ENCODE measurements at places on chromosomes 2 and 18. TPM values are rescaled to one million over a fixed set of nuclear protein-coding genes. Genes with fewer than 3 reads are reported as not detected.

RGPD4 gene
- polyA plus RNA-seq = 0.06 TPM

EIF2AK3 gene
- 32.8 TPM for polyA plus RNA-seq

ASNSD1 gene
- polyA plus RNA-seq = 72.0 TPM

MOGAT1 gene
- not detected for polyA plus RNA-seq

TTN gene
- 1.2 TPM for polyA plus RNA-seq

MYL12B gene
- 698 TPM for polyA plus RNA-seq

NOL4 gene
- 2.1 TPM for polyA plus RNA-seq

CFC1 gene
- polyA plus RNA-seq = 0.18 TPM

VIT gene
- 4.6 TPM for polyA plus RNA-seq

PLA2R1 gene
- polyA plus RNA-seq = 36.7 TPM

SLC4A5 gene
- polyA plus RNA-seq = 1.5 TPM

ANTXR1 gene
- polyA plus RNA-seq = 113 TPM

ALKAL2 gene
- 4.6 TPM for polyA plus RNA-seq

ABCG5 gene
- 0.70 TPM for polyA plus RNA-seq

EVX2 gene
- polyA plus RNA-seq = not detected

RRM2 gene
- 58.4 TPM for polyA plus RNA-seq

POTEI gene
- polyA plus RNA-seq = 0.10 TPM

KCNF1 gene
- polyA plus RNA-seq = 0.77 TPM

CD207 gene
- 0.14 TPM for polyA plus RNA-seq

FSHR gene
- polyA plus RNA-seq = not detected

UGT1A3 gene
- not detected for polyA plus RNA-seq

RGPD8 gene
- polyA plus RNA-seq = 4.5 TPM

CNTNAP5 gene
- 0.06 TPM for polyA plus RNA-seq

PDE11A gene
- 5.9 TPM for polyA plus RNA-seq

APCDD1 gene
- 105 TPM for polyA plus RNA-seq

SNORC gene
- polyA plus RNA-seq = 1.3 TPM

UGT1A4 gene
- polyA plus RNA-seq = not detected

RAB27B gene
- polyA plus RNA-seq = 5.2 TPM

UBE2F gene
- polyA plus RNA-seq = 50.6 TPM

TSPYL6 gene
- polyA plus RNA-seq = 0.29 TPM

UGT1A5 gene
- polyA plus RNA-seq = not detected

SERPINB7 gene
- polyA plus RNA-seq = 0.47 TPM

CAPN14 gene
- 0.07 TPM for polyA plus RNA-seq

DOK6 gene
- polyA plus RNA-seq = 15.6 TPM

TLX2 gene
- not detected for polyA plus RNA-seq

PCARE gene
- polyA plus RNA-seq = 0.16 TPM

ZBTB7C gene
- 17.7 TPM for polyA plus RNA-seq

ALPI gene
- 0.06 TPM for polyA plus RNA-seq

SCYGR4 gene
- not detected for polyA plus RNA-seq

CNGA3 gene
- not detected for polyA plus RNA-seq

TWIST2 gene
- 4.0 TPM for polyA plus RNA-seq

MARCO gene
- polyA plus RNA-seq = 6.2 TPM

AGXT gene
- 0.06 TPM for polyA plus RNA-seq

MAP2 gene
- 31.2 TPM for polyA plus RNA-seq

SLC23A3 gene
- polyA plus RNA-seq = 24.8 TPM

TTR gene
- polyA plus RNA-seq = 15.8 TPM

GREB1 gene
- 14.3 TPM for polyA plus RNA-seq

SCN1A gene
- 0.11 TPM for polyA plus RNA-seq

IFIH1 gene
- 6.6 TPM for polyA plus RNA-seq

PLGLB1 gene
- 16.2 TPM for polyA plus RNA-seq

SKOR2 gene
- polyA plus RNA-seq = not detected

APOB gene
- polyA plus RNA-seq = 0.62 TPM

UPP2 gene
- 10.0 TPM for polyA plus RNA-seq

GYPC gene
- polyA plus RNA-seq = 55.9 TPM

SERPINB4 gene
- polyA plus RNA-seq = not detected

SAG gene
- polyA plus RNA-seq = 0.14 TPM
